ENCODE measurements at places on chromosomes 13 and 19.

GRCh38 chr13:51154029-51154555 lies 43.0 kb upstream of the C13orf42 start:
- no peak for DNase-seq

GRCh38 chr13:41354416-41354815 lies 43.3 kb downstream of the NAA16 start:
- DNase-seq: no peak

DNA sequence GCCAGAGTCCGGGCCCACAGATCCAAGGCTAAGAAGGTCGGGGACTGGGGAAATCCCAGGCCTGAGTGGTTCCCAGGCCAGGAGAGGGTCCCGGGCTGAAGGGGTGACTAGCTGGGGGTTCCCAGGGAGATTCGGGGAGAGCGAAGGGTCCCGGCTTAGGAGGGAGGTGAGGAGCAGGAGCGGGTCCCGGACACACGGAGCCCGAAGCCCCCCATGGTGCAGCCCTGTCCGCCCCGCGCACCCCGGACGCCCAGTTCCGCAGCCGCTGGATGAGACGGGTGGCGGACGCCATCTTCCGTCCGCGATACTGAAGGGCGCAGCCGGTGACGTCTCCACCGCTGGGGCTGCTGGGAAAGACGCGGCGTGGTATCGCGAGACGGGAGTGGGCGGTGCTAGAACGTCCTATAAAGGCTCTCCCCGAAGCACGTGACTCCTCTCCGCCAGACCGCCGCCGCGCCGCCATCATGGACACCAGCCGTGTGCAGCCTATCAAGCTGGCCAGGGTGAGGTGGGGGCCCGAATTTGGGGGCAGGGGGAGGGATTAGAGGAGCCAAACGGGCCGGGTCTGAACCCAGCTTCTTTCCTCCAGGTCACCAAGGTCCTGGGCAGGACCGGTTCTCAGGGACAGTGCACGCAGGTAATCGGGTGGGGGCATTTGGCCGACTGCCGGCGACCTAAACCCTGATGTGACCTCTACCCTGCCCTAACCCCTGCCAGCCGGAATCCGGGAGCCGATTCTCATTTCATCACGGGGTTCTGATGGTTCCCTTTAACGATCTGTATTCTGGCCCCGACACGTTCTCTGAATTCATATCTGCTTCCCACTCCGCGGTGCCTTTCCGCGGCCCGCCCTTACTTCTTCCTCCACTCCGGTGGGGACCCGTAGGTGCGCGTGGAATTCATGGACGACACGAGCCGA lies at the start of the genes NDUFA7 and RPS28:
TSS of gene NDUFA7 (minus strand) at position 309 of the 919 bp plus-strand sequence. CDS start at position 292, 17 bp downstream.
TSS of gene RPS28 (plus strand) at position 430 of the 919 bp plus-strand sequence. CDS start at position 465, 35 bp downstream.
- DNase-seq: peak; percentile 90

DNA sequence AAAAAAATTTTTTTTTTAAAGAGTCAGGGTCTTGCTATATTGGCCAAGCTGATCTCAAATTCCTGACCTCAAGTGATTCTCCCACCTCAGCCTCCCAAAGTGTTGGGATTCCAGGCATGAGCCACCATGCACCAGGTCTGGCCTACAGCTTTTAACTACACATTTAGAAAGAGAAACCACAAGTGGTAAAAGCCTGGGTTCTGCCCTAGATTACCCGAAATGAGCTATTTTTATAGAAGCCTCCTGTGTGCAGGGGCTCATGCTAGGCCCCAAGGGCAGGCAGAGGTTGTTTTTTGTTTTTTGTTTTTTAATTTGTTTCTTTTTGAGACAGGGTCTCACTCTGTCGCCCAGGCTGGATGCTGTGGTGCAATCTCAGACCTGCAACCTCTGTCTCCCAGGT lies 14.0 kb upstream of the MYADM start:
- no peak for DNase-seq

GRCh38 chr13:48004201-48004600 lies 3.1 kb upstream of the SUCLA2 start:
- DNase-seq: no peak

DNA sequence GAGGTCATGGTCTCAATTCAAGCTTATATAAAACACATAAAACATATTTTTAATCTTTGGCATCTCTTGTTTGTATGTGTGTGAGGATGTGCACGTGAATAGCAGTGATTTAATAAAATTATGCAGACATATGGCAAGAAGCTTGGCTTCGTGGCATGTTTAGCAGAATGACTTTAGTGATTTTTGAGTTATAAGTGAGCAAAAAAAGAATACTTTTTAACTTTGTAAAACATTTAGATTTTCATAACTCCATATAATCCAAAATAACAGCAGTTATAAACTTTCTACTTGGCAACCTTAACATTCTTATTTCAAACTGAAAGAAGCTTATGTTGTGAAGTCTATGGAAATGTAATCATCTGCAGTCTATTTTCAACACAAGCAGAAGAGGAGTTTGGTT lies 120.6 kb downstream of the SLITRK1 start:
- DNase-seq: no peak

GRCh38 chr19:15701757-15702533 lies 25.9 kb upstream of the OR10H2 start:
- no peak for DNase-seq

DNA sequence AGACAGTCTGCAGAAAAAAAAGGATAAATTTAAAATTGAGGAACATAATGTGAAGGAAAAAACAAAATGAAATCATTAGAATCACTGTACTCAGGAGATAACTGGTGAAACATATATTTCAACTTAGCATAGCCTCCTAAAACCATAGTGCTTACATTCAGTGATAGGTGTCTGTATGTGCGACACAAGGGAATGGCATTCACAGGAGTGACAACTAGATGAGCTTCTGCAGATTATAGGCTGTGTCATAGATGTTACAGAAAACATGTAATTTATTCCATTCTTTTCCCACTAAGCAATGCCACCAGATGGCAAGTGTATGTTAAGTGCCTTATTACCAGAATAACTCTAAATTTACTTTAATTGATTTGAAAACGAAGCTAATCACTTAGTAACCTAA lies 960.0 kb upstream of the PCDH20 start:
- no peak for DNase-seq

- no peak for DNase-seq
These were observed 1070.6 kb downstream of the PCDH9 start for GRCh38 chr13:66159511-66159910.

- DNase-seq: no peak
These were observed 379.2 kb upstream of the MIR17HG start for GRCh38 chr13:90968166-90968904.

GRCh38 chr13:99312493-99312883 lies 5.3 kb upstream of the GPR183 start:
- no peak for DNase-seq

DNA sequence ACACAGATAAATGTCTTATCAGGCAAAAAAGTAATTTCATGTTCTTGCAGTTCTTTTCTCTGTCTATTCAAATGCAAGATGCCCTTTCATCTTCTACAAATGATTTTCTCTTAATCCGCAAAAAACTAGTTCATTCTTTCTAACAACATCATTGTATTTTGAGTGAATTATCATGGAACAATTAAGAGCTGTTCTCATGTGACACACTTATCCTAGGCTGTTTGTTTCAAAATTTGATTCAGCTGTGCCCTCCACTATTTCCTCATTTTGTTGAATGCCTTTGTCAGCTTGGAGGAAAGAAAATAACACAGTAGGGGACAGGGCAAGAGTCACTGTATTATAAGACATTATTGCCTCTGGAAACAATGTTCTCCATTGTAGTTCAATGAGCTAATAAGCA lies 396.9 kb downstream of the KCTD12 start:
- no peak for DNase-seq

- DNase-seq: no peak
These were observed 53.5 kb downstream of the RFC3 start for GRCh38 chr13:33871207-33872004.

GRCh38 chr19:35149463-35149862 lies 5.1 kb upstream of the FXYD5 start:
- DNase-seq: no peak

- DNase-seq: peak; percentile 87
These were observed 54.0 kb downstream of the GNG7 start for GRCh38 chr19:2648528-2648937.

DNA sequence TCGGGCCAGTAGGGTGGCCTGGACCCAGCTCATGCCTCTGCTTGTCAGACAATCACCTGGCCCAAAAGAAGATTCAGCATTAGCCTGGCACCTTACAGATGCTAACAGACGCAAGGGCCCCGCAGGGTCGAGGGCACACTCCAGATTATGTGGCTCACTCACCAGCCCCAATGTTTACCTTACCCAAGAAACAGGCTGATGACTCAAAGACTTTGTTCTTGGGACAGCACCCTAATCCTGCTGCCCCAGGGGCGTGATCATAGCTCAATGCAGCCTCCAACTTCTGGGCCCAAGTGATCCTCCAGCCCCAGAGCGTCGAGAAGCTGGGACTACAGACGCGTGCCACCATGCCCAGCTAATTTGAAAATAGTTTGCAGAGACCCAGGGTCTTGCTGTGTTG lies 9.8 kb downstream of the ECSIT start:
- DNase-seq: peak; percentile 6

DNA sequence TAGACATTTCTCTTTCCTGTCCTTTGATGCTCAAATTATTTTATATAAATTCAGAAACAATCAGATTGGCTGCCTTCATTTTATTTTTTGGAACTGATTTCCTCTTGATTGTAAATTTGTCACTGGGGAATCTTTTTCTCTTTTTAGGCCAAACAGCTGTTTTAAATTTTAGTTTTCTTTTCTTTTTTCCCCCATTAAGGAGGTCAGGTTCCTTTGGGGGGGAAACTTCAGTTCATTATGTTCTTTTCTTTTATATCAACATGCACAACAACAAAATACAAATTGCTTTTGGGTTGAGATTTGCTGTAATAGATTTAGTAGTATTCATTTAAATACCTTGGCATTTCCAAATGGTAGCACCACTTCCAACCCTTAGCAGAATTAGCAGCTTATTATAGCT lies 264.8 kb upstream of the SPRY2 start:
- no peak for DNase-seq

DNA sequence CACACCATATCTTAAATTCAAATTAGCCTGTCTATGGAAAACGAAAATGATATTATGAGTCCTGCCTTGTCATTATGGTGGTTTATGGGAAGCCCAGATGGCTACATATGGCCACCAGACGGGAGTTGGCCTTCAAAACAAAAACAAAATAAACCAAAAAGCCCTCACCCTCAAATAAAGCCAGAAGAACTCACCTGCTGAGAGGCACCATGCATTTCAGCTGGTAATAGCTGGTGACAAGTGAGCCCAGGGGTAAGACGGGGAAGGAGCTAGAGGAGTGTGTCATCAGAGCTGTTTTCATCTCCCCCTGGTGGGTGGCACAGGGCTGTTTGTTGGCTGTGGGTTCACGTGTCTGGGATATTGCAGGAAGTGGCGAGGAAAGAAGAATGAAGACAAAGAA lies 152.9 kb downstream of the EFNB2 start:
- no peak for DNase-seq

DNA sequence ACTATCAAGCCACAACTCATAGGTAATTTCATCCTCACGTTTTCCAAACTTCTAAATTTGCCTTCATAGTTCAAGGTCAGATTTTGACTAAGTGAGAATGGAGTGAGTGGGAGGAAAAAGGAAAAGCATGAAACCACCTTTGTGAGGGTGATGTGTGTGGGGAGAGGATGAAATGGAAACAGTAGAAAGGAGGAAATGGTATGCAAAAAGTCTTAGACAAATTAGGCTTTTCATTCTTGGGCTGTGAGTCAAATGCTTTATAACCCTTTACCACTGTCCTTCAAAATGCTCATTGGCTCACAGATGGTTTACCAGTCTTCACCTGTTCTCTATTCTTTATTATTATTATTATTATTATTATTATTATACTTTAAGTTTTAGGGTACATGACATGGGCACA lies 127.2 kb downstream of the RAP2A start:
- DNase-seq: no peak

- DNase-seq: no peak
These were observed 75.4 kb upstream of the TRPC4 start for GRCh38 chr13:37944869-37945442.

GRCh38 chr13:67642657-67643056 lies 412.5 kb upstream of the PCDH9 start:
- DNase-seq: no peak

DNA sequence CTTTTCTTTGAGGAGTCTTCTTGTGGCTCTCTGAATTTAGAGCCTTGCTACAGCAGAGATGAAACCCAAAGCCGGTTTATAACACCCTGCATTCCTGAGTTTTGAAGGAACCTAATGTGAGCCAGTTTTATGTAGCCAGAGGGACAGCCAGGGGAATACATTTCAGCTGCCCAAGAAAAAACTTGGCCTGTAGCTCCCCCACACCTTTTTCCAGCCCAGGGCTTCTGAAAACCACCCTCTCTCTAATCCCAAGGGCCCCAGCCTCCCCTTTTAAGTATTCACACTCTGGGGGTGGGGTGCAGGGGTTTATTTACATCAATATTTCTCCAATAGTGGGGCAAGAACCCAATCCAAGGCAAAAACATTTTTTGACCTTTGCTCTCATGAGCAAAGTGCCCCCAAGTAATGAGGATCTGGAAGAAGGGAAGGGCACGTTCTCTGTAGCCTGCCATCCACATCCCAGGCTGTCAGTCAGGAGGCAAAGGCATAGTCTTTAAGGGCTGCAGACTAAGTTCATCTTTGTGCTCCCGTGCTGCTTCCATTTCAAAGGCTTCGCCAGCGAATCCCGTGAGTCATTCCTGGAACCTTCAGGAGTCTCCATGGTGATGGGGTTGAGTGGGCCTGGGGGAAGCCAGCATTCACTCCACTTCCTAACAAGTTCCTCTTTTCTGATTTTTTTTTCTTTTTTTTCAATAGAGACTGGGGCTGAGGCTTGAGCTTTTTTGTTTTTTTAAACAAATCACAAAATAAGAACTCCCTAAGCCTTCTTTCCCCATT lies 33.2 kb upstream of the MEDAG start:
- DNase-seq: no peak

GRCh38 chr13:109012115-109012514 lies 382.7 kb downstream of the MYO16 start:
- DNase-seq: no peak

GRCh38 chr19:41887711-41888382 lies 4.9 kb downstream of the ARHGEF1 start:
- no peak for DNase-seq

DNA sequence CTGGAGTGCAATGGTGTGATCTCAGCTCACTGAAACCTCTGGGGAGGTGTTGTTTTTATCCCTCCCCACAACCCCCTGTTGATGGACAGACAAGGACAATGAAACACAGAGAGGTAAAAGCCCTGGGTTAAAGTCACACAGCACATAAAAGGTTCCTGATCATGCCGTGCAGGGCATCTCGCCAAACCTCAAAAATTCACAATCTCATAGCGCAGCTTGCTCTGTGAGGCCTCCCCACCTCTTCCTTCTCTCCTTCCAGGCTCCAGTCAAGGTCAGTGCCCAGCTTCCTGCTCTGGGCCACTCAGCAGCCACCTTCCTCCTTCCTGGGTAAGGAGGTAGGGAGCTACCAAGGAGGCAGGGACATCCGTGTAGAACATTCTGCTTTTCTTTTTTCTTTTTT lies 2.3 kb downstream of the FUT2 start:
- no peak for DNase-seq
